Upper lobe of right lung (tissue), 1 donor: ENCODE measurements at places on chromosomes 6 and 20. TPM values are rescaled to one million over a fixed set of nuclear protein-coding genes. Genes with fewer than 3 reads are reported as not detected.

ELOVL2 gene
- total RNA-seq, result 0.23 TPM

CLVS2 gene
- total RNA-seq, result not detected

KIAA1755 gene
- total RNA-seq, result 2.3 TPM

CYP24A1 gene
- total RNA-seq, result 0.17 TPM

MOCS3 gene
- 3.4 TPM for total RNA-seq

ZNF334 gene
- total RNA-seq, result 3.0 TPM
